ENCODE measurements at places on chromosomes 4 and X.

GRCh38 chr4:113878668-113879067 lies 100.8 kb downstream of the ARSJ start:
- DNase-seq: no peak

- no peak for DNase-seq
Measured at GRCh38 chr4:150972592-150972991, 42.5 kb downstream of the LRBA start.

- DNase-seq: no peak
Measured at GRCh38 chrX:81708487-81708886, 506.6 kb downstream of the SH3BGRL start.

- no peak for DNase-seq
Measured at GRCh38 chrX:10952619-10953018, 158.5 kb upstream of the HCCS start.
